ENCODE measurements at places on chromosomes 16 and 17.
A peak's percentile ranks its signal among the peaks of the same experiment; 100 is the strongest.

DNA sequence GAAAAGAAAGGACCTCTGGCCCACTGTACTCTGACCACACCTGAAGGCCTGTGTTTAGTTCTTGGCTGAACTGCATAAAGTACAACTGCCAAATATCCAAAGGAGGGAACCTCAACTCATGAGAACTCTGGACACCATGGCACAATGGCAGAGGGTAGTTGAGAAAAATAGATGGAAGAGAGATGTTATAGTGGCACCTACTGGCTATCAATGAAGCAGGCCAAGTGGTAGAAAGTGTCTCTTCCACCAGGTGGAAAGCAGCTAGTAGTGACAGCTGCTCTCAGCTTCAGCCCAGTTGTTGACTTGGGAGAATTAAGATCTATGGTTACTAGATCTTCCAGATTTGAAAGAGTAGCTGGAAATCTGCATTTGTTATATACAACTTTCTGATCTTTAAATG is 3.2 kb downstream of the MED31 start:
- no peak for DNase-seq

DNA sequence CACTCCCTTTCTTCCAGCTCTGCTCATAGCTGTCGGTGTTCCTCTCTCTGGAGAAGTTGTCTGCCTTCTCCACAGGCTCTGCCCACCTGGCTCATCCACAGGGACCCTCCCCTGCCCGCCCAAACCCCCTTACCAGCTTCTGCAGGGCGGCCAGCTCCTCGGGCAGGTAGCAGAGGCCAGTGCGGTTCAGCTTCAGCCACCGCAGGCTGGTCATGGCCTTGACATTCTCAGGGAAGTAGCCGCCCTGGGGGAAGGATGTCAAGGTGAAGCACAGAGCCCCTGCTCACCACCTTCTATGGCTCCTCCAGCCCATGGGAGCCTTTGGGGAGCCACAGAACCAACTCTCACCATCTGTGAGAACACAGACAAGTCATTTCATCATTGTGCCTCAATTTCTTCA is 1.8 kb downstream of the FLII start:
- DNase-seq = no peak

DNA sequence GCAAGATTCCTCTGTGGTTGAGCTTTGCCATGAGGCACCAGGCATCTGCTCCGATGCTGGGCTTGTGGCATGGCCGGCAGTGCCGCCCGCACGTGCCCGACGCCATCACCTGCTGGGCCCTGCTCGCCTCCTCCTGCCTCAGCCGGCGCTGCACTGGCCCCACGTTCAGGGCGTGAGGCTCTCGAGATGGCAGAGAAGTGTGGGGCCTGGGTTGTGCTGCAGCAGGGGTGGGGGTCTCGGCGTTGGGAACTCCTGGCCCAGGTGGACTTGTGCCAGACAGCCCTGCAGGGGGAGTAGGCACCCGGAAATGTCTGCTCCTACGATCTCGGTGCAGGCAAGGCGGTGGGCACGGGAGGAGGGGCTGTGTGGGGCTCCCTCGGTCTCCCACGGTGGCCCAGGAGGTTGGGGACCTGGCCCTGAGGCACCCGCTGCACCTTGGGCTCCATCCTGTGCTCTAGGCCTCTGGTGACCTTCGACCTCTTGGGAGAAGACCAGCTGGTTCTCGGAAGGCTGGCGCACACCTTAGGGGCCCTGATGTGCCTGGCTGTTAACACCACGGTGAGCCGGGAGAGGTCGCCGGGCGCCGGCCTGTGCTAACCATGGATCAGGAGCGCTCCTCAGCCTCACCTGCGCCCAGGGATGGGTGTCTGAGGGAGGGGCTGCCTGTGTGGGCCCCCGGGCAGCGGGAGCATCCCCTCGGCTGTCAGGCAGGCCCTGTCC is 13.5 kb downstream of the TELO2 start:
- no peak for DNase-seq

DNA sequence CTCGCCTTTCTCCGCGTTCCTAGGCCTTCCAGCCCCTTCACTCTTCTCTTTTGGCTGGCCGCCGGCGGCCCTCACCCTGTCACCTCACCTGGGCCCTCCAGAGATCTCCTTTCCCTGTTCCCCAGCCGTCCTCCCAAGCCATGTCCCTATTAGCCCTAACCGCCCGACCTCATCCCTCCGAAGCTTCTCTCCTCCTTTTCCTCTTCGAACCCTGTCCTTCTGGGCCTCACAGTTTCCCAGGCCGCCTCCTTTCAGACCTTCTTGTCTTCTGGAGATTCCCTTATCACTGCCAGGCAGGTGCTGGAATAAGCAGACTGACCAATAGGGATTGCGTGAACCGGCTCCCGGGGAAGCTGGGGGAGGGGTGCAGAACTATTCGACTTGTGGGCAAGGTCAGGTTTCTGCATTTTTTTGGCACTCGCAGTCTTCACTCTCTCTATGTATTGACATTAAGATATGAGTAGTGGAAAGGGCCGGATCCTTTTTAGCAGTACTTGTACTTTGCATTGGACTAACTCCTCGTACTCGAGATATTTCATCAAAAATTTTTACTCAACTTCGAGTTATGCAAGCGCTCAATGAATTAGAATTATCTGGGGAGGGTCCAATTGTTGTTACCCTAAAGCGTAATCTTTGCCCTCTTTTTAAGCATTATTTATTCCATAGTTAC is 690 bp downstream of the RHOT1 start:
- DNase-seq = peak; percentile 42

- no peak for DNase-seq
Measured at GRCh38 chr16:1036726-1037393, 35.7 kb upstream of the SSTR5 start.

DNA sequence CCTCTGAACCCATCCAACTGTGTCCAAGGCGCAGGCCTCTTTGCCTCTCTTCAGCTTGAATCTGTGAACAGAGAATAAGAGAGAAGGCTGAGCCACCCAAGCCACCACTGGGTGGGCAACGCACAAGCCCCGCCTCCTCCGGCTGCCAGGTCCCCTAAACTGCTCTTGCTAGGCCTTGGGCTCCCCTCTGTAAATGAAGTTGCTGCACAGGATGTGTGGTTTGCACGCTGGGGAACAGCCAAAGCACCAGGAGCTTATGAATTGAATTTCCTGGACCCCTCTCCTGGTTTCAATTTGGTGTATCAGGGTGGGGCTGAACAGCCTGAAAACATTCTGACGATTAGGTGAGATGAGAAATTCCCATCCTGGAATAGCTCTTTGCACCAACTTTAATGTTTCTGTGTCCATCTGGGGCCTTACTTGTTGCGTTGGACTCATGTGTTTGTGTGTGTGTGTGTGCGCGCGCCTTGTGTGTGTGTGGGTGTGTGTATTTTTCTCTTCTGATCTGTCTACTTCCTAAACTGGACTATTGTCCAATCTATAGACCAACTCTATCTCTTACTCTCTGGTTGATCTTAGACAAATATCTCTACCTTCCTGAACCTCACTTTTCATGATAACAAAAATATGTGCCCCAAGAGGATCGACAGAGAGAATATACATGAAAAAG is 2.3 kb downstream of the CCL1 start:
- no peak for DNase-seq

DNA sequence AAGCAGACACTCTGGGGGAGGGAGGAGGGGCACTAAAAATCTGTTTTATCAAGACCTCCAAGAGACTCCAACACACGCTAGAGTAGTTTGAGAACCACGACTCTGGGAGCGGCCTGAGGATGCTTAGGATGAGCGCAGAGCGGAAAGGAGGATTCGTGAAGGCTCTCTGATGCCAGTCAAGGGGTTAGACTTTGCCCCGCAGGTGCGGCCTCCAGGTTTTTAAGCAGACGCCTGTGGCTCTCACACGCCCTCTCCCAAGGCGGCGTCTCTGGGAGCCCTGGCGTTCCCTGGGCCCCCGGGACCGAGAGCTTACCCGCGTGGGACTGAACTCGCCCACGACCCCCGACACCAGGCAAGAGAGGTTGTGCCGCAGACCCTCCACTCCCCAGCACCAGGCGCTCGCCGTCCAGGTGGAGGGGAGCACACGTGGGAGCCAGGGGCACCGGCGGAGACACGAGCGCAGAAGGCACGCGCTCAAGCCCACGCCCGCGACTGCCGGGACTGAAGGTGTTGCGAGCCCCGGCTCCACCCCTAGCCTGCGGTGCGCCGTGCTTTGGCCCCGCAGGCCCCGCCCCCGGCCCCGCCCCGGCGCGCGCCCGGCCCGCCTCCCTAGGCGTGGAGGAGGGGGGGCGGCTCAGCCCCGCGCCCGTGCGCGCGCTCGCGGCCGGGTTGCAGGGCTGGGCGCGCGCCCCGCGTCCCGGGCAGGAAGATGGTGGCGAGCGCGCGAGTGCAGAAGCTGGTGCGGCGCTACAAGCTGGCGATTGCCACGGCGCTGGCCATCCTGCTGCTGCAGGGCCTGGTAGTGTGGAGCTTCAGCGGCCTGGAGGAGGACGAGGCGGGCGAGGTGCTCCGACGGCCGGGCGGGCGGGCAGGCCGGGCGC is at the start of gene XYLT2:
TSS of gene XYLT2 (plus strand) at position 695 of the 881 bp plus-strand sequence. CDS start at position 710, 15 bp downstream.
- DNase-seq = peak; percentile 75

GRCh38 chr17:50265690-50266315 is 8.5 kb upstream of the TMEM92 start:
- DNase-seq = no peak

DNA sequence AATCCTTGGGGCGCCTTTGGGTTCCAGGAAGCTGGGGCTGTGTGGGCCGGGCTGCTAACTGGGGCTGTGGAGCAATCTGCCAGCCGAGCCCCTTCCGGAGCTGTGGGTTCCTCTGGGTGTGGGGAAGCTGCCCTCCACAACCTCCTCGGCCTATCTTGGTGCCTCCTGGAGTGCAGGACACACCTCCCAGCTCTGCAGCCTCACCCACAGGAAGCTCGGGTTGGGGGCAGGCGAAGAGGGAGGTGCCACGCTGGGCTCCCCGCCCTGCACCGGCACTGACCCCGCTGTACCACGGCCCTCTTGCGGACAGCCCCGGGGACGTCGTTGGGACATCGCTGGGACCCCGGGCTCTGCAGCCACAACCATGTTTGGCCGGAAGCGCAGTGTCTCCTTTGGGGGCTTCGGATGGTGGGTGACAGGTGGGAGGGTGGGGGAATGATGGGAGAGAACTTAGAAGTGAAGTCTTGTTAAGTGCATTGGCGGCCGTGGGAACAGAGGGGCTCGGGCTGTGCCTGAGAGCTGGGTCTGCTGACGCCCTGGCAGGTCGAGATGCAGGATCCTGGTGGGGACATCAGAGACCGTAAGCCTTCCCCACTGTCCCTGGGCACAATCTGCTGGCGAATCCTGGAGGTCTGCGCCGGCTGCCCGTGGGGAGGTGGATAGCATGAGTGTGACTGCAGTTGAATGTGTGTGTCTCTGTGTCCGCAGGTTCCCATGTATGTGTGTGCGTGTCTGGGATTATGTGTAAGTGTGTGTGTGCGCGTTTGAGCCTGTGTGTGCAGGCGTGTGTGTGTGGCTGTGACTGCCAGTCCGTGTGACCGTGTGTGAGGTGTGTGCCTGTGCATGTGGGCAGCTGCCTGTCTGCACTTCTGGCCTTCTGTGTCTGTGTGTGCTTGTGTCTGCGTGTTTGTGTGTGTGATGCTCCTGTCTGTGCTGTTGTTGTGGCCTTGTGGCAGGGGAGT is at the start of gene RAP1GAP2:
TSS of gene RAP1GAP2 (plus strand) at position 275 of the 962 bp plus-strand sequence. CDS start at position 365, 90 bp downstream.
- DNase-seq = no peak

DNA sequence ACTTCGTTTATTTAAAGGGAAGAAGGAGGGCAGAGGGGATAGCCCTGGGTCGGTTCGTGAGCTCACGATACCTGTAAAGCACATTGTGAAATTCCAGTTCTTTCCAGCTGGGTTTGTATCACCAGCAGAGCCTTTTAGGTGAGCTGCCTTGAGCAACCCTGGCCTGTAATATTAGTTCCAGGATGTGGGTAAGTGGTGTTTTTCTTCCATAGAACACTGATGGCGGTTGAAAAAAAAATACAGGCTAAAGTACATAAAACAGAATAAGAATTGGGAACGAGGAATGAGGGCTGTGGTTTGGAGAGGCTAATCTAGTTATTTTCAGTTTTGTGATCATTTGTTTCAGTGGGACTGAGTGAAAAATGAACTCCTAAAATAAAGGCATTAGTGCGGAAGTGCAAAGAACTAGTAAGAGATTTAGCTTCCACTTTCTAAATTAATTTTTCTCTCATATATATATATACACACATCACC is 20.6 kb downstream of the HS3ST3B1 start:
- no peak for DNase-seq

DNA sequence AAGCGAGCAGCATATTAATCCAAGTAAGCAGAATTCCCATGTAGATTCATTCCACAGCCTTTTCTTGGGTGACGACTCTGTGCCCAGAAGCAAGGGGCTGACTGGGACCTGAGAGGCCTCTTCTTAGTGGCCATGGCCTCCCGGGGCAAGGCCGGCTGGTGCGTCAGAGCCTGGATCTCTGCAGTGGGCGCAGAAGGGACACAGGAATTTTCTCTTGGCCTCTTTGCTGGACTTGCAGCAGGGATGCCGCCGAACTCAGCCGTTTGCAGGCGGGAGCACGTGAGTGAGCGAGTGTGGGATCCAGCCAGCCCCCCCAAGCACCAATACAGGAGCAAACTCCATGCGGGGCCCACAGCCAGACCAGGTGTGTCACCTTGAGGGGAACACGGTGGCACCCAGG is 151.8 kb downstream of the RPTOR start:
- DNase-seq = no peak

DNA sequence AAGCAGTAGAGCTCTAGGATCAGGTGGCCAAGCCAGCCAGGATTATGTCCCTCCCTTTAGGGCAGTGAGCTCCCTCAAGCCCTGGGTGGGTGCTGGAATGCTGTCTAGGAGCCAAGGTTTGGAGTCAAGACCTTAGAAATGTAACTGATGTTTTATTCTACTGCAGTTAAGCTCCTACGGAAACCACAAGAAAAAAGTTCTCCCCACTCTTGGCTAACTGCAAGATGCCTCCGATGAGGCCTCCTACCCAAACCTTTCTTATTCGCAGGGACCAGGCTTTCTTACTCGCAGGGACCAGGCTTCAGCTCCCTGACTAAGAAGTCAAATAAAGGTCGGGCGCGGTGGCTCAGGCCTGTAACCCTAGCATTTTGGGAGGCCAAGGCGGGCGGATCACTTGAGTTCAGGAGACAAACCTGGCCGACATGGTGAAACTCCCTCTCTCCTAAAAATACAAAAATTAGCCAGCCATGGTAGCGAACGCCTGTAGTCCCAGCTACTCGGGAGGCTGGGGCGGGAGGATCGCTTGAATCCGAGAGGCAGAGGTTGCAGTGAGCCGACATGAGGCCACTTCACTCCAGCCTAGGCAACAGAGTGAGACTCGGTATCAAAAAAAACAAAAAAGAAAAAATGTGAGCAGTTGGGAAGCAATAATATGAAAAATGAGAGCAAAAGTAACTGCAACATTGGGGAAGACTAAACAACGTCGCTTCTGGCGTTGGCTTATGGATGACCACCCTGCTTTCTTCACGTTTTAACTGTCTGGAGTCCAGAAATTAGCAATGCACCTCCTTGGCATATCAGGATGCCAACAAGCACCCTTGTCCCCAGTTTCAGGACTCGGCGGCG is 31.7 kb upstream of the ARL4D start:
- no peak for DNase-seq
